ENCODE measurements at places on chromosomes 2 and 18.

DNA sequence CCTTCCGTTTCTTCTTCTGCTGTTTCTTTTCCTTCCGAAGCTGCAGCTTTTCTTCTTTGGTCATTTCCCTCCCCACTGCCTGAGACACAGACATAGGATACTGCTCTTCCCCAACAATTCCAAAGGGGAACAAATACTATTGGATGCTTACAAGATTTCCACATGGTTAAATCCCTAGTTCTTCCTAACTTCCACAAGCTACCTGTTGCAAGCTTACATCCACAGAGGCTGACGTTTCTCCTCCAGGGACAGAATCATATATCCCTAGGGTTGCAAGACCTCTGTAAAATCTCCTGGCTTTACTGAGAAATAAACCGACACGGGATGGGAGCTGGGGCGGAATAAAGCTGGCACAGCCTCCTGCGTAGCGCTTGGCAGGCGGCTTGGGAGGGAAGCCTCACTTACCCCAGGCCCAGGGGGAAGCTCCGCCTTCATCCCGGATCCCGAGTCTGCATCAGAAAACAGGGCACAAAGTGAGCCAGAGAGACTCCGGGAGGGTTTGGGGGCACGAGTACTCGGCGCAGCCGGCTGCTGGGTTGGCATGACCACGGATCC lies 590 bp downstream of the EIF2B4 start:
- DNase-seq: no peak

DNA sequence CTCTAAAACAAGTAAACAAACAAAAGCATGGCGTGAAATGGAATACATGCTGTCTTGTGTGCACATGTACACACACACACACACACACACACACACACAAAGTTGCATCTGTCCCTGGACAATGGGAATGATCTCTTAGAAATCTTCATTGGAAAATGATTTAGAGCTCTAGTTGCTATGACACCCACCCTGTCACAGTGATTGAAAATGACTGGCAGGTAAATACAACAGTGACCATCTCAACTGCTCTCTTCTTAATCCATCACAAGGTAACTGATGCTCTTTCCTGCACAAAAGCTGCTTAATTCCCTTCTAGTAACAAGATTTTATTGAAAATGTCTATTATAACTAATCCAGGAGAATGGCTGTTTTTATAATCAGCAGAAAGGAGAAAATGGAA lies 1011.7 kb upstream of the GYPC start:
- no peak for DNase-seq

GRCh38 chr2:63840081-63840784 lies 1.5 kb upstream of the UGP2 start:
- DNase-seq: no peak

GRCh38 chr2:72275084-72275483 lies 127.4 kb upstream of the CYP26B1 start:
- DNase-seq: no peak

DNA sequence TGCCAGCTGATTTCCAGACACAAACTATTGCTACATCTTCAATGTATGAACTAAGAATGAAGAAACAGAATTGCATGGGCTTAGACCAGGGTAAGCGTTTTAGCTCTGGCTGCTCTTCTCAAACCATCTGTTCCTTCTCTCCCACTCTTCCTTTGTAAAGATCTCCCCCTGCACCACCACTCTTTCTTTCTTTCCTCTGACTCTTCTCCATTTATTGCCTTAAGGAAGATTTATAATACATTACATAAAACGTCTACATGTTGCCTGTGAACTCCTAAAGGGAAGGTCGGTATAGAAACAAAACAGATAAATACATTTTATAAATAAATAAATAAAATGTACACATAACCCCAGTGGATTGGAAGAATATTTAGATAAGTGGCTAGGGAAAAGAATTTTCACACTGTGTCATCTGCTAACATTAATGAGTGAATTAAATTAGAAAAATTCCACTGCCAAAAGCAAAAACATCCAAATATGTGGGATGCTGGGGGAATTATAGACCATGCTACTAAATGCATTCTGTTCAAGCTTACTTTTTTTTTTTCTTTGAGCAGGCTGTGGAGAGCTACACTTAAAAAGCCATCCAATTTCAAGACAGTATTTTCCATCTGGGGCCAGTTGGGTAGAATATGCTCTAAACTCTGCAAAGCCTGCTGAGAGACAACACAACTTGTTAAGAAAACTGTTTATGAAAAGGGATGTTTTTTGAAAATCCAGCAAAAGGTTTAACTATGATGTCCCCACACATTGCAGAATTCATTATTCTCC lies 41.5 kb downstream of the NCKAP5 start:
- DNase-seq: no peak

- DNase-seq: no peak
Measured at GRCh38 chr2:200763422-200763821, 48.3 kb upstream of the BZW1 start.

GRCh38 chr2:238602223-238602960 lies 175.7 kb downstream of the ASB1 start:
- DNase-seq: no peak

- no peak for DNase-seq
Measured at GRCh38 chr2:174608866-174609214, 11.2 kb upstream of the WIPF1 start.

DNA sequence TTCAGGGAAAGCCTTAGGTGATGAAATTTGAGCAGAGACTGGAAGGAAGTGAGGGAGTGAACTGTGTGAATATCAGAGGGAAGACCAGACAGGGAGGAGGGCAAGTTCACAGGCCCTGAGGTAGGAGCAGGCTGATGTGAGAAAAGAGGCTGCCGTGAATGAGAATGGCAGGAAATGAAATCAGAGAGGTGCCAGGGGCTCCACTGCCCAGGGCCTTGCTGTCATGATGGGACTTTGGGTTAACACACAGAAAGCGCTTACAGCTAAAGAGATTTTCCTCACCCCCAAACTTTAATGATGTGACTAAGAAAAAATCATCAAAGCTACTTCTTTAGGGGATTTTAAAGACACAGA lies 53.8 kb downstream of the MARCHF4 start:
- no peak for DNase-seq

DNA sequence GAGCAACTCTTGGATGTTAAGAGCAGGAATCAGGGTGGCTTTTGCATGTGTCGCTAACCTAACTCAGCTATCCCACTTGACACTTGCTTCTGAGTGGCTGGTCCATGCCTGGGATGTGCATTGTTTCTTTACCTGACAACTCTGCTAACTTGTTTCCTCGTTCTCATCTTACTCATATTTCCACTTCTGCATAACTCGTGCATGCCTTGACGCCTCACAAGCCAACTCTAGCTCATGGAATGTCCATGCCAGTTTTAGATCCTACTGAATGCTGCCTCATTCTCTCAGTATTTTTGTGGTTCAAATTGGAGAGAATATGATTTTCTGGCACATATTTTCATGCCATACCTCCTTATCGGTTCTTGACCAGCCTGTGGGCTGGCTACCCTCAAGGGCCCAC lies 52.5 kb downstream of the CDCA7 start:
- no peak for DNase-seq

- DNase-seq: peak; percentile 20
Measured at GRCh38 chr18:63180321-63180720, 139.2 kb downstream of the BCL2 start.

- DNase-seq: no peak
Measured at GRCh38 chr18:48597671-48598070, 58.8 kb downstream of the CTIF start.

GRCh38 chr2:64524604-64525316 lies 632 bp downstream of the AFTPH start:
- peak; percentile 32 for DNase-seq

DNA sequence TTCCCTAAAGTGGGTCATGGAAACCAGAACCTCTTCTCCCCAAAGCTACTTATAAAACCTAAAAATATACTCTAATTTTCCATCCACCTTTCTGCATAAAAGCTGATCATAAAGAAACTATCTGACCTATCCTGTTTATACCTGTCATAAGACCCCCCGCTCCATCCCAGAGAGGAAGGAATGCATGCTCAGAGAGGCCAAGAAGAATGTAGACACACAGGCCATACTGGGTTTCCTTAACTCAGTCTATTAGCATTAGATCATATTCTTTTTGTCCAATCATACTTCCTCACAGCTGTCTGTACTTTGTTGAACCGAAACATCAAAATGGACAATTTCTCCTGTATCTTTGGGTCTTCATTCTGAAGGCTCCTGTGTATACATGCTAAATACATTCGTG lies 52.3 kb downstream of the B3GNT2 start:
- no peak for DNase-seq

DNA sequence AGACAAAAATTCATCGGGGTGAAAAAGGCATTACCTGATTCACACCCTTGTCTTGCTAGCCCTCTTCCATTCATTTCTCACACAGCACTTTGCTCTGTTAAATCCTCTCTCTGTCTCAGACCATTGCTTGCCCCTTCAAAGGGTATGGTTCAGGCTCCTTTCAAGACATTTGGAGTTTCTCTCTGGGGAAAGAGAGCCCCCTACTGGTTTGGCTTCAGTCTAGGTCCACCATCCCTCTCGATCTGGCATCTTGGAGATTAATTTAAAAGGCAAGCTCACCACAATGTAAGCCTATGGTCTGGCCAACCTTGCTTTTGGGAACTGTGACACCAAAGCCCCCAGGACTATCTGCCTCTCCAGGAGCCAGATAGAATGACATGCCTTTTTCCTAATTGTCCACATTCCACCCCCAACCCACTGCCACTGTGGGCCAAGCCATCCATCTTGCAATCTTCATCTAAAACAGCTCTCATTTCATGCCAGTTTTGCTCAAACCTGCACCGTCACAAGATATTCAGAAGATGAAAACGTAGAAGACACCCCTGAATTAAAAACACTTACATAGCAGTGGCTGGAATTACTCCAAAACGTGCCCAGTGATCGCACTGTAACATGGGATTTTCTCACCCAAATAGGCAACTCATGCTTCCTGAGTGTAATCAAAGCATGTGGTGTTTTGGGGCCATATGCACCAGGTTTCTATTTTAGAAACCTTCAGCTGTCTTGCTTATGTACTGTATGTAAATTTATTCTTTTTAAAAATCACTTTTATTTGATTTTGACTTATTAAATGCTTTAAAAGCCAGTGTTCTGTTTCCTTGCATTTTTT lies 93.9 kb downstream of the FARSB start:
- DNase-seq: peak; percentile 29

DNA sequence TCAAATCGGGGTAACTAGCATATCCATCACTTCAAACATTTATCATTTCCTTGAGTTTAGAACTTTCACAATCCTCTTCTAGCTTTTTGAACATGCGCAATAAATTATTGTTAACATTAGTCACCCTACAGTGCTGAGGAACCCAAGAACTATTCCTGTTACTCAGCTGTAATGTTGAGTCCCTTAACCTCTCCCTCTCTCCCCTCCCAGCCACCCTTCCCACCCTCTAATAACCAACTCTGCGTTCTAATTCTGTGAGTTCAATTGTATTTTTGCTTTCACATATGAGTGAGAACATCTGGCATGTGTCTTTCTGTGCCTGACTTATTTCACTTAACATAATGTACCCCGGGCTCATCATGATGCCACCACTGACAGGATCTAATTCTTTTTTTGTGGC lies 78.6 kb upstream of the RANBP2 start:
- DNase-seq: no peak

GRCh38 chr18:12868576-12868975 lies 15.5 kb downstream of the PTPN2 start:
- no peak for DNase-seq

DNA sequence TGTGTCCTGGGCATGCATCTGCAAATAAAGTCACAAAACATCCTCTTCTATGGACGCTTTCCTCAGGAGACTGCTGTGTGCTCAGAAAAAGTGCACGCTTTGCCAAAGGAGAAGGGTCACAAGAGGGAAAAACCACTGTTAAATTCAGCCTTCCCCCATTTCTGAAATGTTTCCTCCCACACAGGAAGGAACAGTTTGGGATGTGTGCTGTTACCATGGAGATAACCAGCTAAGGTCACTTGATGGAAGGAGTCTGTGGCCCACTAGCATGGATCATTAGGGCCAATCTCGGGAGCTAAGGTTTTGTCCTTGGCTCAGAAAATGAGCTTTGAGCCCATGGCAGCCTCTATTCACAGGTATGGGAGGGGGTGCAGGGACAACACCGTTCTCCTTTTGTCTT lies 5.6 kb downstream of the KCNE4 start:
- DNase-seq: no peak

DNA sequence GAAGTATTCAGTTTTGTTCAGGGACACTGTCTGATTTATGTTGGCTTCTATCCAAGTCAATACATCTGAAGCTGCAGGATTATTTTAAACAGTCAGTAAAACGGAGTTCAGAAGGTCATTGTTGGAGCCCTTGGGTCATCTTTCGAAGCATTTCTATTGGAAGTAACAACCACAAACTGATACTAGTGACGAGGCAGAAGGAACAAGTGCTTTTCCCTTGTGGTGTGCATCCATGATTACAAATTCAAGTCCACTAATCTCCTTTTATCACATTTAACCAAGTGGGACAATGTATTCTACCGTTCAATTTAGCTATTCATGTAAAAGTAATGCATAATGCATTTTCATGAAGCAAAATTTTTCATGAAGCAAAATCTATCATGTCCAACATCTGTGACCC lies 76.9 kb downstream of the CD226 start:
- no peak for DNase-seq

GRCh38 chr2:164275659-164276058 lies 345.6 kb downstream of the GRB14 start:
- no peak for DNase-seq

GRCh38 chr2:26735883-26736588 lies 28.0 kb upstream of the SLC35F6 start:
- DNase-seq: no peak

DNA sequence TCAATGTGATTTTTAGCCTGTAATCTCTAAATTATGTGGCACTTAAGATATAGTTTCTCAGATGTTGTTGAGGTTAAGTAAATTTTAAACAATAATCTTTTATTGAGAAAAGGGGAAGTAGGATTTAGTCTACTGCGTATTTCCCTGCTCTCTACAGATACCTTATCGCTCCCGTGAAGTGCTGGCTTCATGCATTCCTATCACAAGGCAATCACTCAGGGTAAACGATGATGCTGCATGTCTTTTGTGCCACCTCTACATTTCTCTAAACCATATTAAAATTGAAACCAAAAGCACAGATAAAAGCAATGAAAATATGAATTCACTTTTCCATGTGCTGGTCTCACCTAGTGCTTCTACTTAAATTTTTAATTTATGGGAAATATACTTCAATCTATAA lies 14.4 kb upstream of the RPE start:
- no peak for DNase-seq

Measured in hippocampal formation (tissue), 2 donors.